ENCODE measurements at places on chromosomes 5 and 9.
A peak's percentile ranks its signal among the peaks of the same experiment; 100 is the strongest.

- DNase-seq, result no peak
These were observed 1.1 kb upstream of the ICE1 start for GRCh38 chr5:5421149-5421960.

- DNase-seq, result no peak
These were observed 663.2 kb upstream of the RGMB start for GRCh38 chr5:98110282-98110691.

GRCh38 chr5:114249823-114250222, 112.0 kb upstream of the KCNN2 start:
- no peak for DNase-seq

- no peak for DNase-seq
These were observed 11.5 kb downstream of the PRRX2 start for GRCh38 chr9:129676975-129677374.

GRCh38 chr5:123125962-123126732, 37.1 kb downstream of the PRDM6 start:
- DNase-seq, result no peak

DNA sequence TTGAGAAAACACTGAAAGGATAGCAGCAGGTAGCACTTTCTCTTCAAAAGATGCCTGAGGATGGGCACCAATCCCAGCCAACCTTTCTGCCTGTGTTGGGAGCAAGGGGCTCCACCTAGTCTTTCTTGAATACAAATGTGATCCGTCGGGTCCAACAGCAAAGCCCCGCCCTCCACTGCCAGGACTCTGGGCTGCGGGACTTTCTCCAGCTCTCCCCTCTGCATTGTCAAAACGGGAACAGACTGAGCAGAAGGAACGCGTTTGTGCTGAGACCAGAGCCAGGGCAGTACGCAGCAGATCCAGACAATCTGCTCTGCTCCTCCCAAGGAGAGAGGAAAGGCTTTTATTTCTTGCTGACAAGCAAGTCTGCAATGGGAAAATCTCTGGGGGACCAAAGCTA, 139.7 kb downstream of the SEC61B start:
- DNase-seq, result no peak

GRCh38 chr9:85645909-85646627, 95.7 kb downstream of the AGTPBP1 start:
- DNase-seq, result no peak

GRCh38 chr5:179385914-179386313, 40.7 kb upstream of the ADAMTS2 start:
- no peak for DNase-seq

DNA sequence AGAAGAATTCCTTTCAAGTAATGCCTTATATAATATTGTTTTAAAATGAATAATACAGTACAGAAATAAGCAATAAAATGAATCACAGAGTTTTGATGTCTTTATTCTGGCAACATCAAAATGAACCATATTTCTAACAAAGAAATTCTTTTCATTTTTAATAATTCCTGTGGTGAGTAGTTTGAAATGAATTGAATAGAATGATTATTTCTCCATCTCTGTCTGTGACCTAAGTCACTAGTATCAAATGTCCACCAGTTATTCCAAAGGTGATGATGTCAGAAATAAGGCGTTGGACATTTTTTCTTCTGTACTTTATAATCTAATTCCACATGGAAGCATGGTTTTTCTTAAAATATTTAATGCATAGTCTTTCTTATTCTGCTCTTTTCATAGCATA, 106.2 kb downstream of the ADAMTSL1 start:
- no peak for DNase-seq

DNA sequence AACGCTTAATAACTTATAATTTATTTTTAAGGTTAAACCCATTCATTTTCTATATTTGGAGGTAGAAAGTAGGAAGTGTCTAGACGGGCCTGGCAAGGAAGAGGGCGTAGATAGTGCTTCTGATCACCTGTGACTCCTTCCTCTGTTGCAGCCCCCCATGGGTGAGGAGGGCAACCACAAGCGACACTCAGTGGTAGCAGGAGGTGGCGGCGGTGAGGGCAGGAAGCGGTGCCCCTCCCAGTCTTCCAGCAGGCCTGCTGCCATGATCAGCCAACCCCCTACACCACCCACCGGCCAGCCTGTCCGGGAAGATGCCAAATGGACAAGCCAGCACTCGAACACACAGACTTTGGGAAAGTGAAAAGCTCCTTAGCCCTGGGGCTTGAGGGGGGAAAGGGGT, 36.7 kb downstream of the FAXDC2 start:
- peak; percentile 6 for DNase-seq

GRCh38 chr9:73183428-73183827, 31.8 kb downstream of the ANXA1 start:
- DNase-seq, result no peak

- no peak for DNase-seq
These were observed 9.9 kb downstream of the RBM27 start for GRCh38 chr5:146213210-146213826.

DNA sequence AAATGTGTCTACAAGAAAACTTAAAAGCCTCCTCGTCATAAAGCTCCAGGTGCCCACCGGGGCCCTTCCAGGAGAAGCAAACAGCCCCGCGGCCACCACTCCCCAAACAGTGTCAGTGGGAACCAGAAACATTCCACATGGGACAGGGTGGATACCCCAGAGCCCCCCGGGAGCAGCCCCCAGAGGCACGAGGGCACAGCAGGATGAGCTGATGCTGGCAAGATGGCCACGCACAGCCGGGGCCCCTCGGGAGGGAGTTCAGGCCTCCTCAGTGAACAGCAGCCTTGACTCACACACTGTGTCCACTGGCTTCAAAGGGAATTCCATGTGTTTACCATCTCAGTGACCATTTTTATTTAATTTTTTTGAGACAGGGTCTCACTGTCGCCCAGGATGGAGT, 10.5 kb downstream of the EXD3 start:
- no peak for DNase-seq

DNA sequence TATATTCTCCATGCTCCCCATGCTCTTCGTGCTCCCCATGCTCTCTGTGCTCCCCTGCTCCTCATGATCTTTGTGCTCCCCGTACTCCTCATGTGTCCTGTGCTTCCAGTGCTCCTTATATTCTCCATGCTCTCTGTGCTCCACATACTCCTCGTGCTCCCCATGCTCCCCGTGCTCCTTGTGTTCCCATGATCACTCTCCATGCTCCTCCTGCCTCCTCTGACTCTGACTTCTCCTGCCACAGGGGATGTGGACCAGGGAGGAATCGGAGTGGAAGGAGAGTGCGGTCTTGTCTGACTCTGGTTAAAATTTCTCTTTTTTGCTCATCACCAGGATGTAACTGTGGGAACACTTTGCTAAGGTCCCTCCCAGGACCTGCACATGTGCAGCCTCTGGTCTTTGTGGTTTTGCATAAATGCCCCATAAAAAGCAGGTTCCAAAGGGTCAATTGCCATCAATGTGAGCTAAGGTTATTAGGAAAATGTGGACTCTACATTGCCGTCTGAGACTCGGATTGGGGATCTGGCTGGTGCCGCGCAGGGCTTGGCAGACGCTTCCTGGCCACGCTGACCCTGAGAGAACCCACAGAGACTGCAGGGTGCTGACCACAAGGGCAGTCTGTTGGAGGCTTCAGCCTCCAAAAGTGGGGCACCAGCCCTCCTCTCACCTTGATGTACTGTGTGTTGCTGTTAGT, 52.5 kb downstream of the TRIP13 start:
- no peak for DNase-seq

DNA sequence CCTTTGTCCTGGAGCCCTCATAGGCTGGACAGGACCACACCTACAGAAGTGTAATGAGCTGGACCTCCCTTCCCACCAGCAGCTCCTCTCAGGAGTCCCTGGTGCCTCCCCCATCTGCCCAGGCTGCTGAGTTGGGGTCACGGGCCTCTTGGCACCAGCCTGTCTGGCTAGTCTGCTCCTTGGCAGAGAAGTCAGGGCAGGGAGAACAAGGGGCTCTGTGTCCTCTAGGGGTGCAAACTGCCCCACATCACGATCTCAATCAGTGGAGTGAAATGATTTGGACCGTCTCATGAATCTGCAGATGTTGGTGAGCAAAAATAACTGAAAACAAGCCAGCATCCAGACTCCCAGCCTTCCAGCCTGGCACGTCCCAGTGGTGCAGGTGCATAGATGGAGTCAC, 14.9 kb upstream of the GFPT2 start:
- no peak for DNase-seq

DNA sequence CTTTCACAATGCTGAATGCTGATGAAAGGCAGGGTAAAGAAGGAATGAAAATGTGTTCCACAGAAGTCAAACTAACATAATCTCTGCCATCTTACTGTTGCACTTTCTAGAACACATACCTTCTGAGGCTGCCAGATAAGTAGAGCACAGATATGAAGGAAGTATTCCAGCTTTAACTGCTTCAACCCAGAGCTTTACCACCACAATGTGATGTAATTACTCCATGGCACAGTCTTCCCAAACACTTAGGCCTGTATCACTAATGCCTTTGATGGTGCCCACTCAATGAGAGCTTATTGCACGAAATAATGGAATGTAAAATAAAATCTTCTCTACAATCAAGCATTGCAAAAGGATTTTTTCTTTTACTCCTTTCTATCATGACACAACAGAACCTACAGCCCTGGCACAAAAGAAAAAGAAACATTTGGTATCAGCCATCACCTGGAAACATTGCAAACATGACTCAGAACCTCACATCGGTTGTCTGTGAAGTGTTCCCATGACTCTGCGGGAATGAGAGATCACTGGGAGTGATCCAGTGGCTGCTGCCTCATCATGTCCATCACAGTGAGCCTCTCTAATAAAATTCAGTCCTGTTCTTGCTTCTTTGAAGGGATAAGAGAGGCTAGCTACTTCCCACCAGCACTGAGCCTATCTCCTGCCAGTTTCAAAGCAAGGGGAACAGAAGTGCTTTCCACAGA, 385.8 kb downstream of the EFNA5 start:
- no peak for DNase-seq

DNA sequence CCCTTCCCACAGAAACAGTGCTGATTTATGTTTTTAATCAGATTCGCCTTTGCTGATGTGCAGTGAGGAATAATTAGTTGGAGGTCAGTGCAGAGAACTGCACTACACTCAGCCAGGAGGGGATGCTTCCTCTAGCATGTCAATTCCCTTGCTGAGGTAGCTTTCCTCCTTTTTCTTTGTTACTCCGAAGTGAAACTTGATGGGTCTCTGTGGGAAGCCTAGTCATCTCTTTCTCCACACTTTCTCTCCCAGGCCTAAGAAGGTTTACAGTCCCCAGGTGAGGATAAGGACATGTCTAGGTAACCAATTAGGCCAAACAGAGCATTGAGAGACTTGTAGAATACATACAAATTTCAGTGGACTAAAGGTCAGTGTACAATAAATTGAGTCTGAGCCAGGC, 461.8 kb downstream of the KIF4B start:
- DNase-seq, result no peak

DNA sequence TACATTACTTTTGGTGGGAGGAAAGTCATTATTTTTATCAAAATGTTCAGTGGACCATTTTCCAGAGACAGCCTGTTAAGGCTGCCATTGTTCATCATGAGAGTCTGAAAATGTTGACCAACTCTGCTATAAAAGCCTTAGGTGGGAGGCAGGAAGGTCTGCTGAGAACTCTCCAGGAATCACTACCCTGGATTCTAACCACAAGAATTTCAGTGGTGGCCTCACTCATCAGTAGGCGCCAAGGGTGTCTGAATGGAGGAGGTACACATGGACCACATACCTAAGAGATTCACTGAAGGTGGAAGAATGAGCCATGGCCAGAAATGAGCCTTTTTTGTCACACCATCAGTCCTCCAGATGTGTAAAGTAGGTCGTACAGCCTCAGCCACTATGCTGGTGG, 21.0 kb upstream of the TLX3 start:
- no peak for DNase-seq

DNA sequence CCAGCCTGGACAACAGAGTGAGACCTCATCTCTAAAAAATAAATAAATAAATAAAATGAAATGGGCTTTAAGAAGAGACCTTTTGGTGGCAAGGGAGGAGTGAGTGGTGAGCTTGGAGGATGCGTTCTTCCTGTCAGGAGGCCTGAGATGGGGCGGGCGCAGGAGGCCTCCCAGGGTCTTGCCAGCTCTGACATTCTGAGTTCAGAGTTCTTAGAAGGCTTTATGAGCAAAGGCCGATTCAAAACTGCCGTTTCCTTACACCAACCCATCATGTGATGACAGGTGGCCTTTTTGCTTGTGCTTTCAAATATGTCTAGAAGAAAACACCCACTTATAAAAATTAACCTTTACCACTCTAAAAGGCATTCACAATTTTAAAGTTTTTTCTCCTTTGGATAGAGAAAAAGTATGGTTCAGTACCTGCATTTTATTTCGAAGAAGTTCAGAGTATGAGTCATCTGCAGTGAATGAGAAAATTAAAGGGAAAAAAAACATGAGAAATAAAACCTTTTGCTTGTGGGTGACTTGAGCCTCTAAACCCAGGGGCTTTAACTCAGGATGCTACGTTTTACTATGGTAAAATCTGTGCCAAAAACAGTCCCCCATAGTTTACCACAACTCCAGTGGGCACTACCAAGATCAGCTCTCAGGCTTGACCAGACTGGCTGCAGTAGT, 157.4 kb upstream of the OTULINL start:
- DNase-seq, result no peak

GRCh38 chr9:129561594-129562281, 59.2 kb downstream of the C9orf50 start:
- no peak for DNase-seq

DNA sequence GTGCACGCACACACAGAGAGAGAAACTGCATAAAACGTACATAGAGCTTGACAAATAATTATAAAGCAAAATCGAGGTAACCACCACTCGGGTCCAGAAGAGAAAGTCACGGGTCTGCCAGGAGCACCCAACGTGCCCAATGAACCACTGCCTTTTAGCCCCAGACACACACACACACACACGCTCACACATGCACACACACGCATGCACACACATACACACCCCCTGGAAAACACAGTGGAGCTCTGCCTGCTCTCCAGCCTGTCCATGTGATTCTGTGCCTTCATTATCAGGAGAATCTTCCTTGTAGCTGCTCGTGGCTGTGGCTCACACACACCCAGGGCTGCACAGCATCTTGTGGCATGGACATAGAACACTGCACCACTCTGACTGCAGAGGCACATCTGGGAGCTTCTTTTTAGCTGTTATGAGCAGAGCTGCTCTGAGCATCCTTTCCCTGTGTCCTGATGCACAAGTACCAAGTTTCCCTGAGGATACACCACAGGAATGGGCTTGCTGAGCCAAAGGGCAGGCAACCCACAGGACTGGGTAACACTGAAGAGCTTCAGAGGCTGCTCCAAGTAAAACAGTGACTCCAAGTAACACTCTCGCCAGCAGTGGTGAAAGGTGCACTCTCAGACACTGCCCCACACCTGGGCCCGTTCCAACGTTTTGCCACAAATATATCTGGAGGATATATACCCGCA, 58.9 kb downstream of the CAMSAP1 start:
- DNase-seq, result no peak

DNA sequence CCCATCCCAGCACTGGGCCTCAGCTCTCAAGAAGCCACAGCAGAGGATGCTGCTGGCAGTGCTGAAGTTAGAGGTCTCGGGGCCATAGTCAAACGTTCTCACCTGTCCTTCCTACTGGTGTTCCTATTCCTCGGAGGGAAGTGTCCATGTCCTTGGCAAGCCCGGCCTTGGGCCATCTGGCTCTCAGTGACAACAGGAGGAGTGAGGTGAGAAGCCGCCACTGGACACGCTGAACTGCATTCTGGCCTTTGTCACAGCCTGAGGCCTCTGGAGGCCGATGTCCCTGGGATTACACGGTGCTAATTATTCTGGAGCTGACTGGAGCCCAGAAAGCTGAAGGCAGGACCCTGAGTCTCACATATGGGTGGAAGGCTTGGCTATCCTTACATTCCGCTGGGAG, 92.5 kb downstream of the OLFM1 start:
- no peak for DNase-seq

- DNase-seq, result no peak
These were observed 27.4 kb upstream of the SAP30L start for GRCh38 chr5:154418344-154418820.

- no peak for DNase-seq
These were observed 128.3 kb upstream of the PHYKPL start for GRCh38 chr5:178360926-178361235.

All from activated CD8-positive, alpha-beta memory T cell treated with anti-CD3 and anti-CD28 coated beads for 4 hours (primary cell).